Activated CD4-positive, alpha-beta T cell treated with anti-CD3 and anti-CD28 coated beads, Interleukin-2, amount 10 ng/mL, durations not matched to agents 7 days and 5 days (primary cell): ENCODE measurements at places on chromosomes 16 and 17. TPM values are rescaled to one million over a fixed set of nuclear protein-coding genes. Genes with fewer than 3 reads are reported as not detected.

DNA sequence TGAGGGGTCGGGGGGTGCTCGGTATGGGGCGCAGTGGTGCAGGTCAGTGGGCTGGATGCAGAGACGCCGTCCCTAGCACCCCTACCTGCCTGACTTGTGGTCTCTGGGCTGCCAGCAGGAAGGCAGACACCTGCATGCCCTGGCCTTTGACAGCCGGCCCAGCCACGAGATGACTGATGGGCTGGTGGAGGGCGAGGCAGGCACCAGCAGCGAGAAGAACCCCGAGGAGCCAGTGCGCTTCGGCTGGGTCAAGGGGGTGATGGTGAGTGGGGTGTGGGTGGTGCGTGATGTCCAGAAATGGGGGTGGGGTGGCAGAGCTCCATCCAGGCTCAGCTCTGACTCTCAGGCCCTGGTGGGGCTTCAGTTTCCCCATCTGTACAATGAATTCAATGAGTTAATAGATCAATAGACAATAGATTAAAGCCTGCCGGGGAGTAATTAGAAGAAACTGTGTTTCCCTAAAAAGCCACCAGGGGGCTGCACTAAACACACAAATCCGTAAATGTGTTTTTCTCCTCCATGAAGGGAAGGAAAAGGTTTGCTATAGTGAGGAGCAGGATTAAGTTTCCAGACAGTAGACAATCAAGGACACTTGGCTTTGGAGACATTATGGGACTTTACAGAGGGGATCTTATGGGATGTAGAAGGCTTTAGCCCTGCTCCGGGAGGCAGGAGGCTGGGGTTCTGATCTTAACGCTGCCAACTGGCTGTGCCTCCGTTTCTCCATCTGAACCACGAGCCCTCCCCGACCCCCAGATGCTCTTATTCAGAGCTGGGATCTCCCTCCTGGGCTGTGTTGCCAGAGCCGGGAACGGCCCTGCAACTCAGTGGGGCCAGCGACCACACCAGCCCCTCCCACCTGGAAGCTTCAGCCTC is 2.2 kb downstream of the SLC12A3 start:
- no peak overlapping the region for H3K4me3 ChIP-seq
- peak; percentile 62 for DNase-seq
- H3K4me1 ChIP-seq, result peaks cover 14% of the 10 kb centered on the region
- H3K36me3 ChIP-seq, result no peaks in the 10 kb centered on the region
- no peaks in the 10 kb centered on the region for H3K27me3 ChIP-seq

- H3K36me3 ChIP-seq, result no peaks in the 10 kb centered on the region
- H3K4me3 ChIP-seq, result no peak overlapping the region
- H3K27me3 ChIP-seq, result no peaks in the 10 kb centered on the region
- no peak for DNase-seq
These were observed 110.6 kb downstream of the KATNIP start for GRCh38 chr16:27660507-27660906.

DNA sequence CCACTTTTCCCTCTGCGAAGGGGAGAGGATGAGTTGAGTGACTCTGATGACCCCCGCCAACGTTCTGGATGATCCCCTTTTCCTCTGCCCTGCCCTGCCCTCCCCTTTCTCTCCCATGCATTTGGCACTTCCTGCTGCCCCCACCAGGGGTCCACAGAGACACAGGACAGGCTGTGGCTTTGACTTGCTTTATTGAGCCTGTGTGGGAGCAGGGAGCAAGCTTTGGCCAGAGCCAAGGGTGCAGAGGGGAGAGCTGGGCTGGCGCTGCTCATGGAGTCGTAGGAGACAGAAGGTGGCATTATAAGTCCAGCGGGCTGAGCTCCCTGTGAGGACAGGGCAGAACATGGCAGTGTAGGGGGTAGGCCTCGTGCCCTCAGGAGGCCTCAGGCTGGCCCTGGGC is 1.6 kb downstream of the PPY start:
- no peak for DNase-seq
- no peak overlapping the region for H3K27ac ChIP-seq
- H3K27me3 ChIP-seq, result peaks cover 18% of the 10 kb centered on the region
- no peak overlapping the region for H3K4me3 ChIP-seq
- no peaks in the 10 kb centered on the region for H3K36me3 ChIP-seq

DNA sequence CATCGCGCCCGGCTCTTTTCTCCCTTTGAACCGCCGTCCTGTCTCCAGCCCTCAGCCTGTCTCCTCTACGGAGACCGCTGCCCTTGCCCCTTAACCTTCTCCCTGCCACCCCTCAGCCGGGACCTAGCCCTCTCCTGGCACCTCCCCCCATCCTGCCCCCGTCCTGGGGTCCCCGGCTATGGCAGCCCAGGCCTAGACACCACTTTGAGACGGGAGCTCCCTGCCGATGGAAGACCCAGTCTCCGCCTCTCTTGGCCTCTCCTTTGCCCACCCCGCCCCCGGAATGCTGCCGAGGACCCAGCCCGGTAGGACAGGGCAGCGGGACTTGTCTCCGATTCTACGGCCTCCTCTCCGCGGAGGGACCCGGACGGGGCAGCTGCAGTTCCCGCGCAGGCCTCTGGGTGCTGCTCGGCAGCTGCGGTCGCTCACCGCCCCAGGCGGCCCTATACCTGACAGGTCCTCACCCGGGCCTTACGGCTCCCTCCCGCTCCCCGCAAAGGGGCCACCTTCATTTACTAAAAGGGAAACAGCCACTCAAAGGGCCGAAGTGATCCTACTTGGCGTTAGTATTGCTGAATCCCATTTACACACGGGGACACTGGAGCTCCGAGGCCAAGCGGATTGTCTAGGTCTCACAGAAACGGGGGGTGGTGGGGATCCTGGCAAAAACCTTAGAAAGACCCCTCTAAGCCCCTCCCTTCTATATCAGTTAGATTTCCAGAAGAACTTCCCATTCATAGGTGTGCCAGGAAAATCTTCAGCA is 32.6 kb upstream of the TAC4 start:
- peak; percentile 71 for DNase-seq
- H3K27me3 ChIP-seq, result peaks cover 40% of the 10 kb centered on the region
- no peak overlapping the region for H3K4me3 ChIP-seq
- H3K36me3 ChIP-seq, result no peaks in the 10 kb centered on the region
- peaks cover 6% of the 10 kb centered on the region for H3K4me1 ChIP-seq
- no peak overlapping the region for H3K27ac ChIP-seq

Gene ARHGAP44
- 0.37 TPM for total RNA-seq

DNA sequence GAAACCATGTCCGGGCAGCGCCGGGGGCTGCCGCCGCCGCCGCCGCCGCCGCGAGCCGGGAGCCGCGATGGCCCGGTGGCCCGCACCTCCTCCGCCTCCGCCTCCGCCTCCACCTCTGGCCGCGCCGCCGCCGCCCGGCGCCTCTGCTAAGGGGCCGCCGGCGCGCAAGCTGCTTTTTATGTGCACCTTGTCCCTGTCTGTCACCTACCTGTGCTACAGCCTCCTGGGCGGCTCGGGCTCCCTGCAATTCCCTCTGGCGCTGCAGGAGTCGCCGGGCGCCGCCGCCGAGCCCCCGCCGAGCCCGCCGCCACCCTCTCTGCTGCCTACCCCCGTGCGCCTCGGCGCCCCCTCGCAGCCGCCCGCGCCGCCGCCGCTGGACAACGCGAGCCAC is 587 bp downstream of the HS3ST4 start:
- no peak for DNase-seq
- no peak overlapping the region for H3K27ac ChIP-seq
- no peak overlapping the region for H3K4me3 ChIP-seq

Gene CNGB1
- total RNA-seq, result not detected

- no peak overlapping the region for H3K4me3 ChIP-seq
- no peaks in the 10 kb centered on the region for H3K36me3 ChIP-seq
- DNase-seq, result no peak
- H3K27ac ChIP-seq, result no peak overlapping the region
These were observed 132.1 kb downstream of the CDH13 start for GRCh38 chr16:82758904-82759303.

Gene MT1G
- 10.2 TPM for total RNA-seq

DNA sequence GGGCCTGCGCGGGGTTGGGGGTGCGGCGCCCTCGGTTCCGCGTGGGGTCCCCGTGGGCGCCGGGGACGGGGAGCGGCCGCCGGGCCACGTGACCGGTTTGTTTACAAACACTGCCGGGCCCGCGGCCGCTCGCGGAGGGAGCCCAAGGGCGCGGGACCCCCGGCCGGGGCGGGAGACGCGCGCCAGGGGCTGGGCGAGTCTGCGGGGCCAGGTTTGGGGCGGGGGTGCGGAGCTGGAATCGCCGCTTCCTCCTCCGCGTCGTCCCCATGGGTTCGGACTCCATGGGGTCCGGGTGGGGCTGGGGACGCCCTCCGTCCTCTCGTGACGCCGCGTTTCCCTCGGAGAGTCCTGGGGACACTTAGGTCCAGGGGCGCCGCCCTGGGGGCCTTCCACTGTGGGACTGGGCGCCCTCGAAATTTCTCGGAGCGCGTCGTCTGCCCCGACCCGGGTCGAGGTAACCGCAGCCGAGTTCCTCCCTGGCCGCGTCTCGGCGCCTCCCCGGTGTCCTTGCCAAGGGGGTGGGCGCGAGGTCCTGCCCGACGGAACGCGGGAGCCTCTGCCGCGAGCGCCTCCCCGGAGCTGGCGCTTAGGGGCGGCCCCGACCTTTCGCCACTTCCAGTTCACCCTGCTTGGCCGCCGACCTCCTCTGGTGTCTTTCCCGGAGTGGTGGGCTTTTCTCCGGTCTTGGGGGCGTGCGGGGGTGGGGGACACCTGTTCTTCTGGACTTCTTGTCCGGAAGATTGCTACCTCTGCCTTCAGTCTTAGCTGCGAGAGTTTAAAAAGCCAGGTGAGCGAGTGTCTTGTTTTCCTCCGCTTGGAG is 684 bp downstream of the YPEL2 start:
- no peaks in the 10 kb centered on the region for H3K36me3 ChIP-seq
- H3K27ac ChIP-seq, result peak overlapping the region; percentile 89
- H3K4me3 ChIP-seq, result peak overlapping the region; percentile 85

DNA sequence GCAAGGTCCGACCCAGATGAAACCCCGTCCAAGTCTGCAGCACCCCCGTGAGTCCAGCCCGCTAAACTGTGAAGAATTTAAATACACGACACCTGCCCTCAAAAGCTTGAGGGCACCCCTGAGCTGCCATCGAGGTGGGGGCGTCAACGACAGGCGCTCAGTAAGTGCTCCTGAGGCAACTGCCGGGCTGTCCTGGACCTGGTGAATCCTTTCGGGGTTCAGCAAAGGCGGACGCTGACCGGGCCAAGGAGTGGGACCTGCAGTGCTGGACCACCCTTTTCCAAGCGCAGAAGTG is 512 bp upstream of the ENDOV start:
- H3K4me1 ChIP-seq, result peaks cover 22% of the 10 kb centered on the region
- H3K4me3 ChIP-seq, result peak overlapping the region; percentile 82
- H3K36me3 ChIP-seq, result peaks cover 2% of the 10 kb centered on the region
- DNase-seq, result no peak
- H3K27ac ChIP-seq, result peak overlapping the region; percentile 54

DNA sequence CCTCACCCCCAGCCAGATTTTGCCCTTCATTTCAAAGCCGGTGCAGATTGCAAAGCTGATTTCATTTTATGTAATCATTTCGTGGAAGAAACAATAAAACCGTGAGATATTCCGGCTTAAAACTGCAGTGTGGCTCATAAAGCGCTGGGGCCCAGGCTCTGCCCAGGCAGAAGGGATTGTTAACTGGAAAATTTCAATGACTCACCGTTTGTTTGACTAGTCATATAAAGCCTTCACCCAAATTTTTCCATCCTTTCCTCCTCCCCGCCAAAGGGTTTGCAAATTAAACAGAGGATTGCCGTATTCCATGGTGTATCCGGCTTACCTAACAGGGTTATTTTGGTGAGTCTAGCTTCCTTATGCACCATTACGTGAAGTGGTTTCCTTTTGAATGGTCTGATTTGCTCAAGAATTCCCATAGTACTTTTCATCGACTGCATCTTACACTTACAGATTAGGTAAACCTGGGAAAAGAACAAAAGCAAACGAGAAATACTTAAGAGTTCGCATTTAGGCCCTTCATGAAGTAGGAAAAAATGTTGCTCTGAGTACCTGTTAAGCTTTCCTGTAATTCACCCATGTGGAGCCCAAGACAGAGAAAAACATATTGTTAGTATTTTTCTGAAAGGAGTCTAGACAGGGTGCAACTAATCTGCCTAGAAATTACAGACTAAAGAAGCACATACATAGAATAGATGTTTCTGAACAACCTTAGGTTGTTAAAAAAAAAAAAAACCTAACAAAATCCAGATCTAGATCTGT is 949 bp upstream of the GSPT1 start:
- peak overlapping the region; percentile 88 for H3K4me3 ChIP-seq
- peaks cover 28% of the 10 kb centered on the region for H3K4me1 ChIP-seq
- no peak for DNase-seq
- peak overlapping the region; percentile 94 for H3K27ac ChIP-seq
- peaks cover 22% of the 10 kb centered on the region for H3K36me3 ChIP-seq

Gene ANKFY1
- total RNA-seq, result 79.1 TPM

DNA sequence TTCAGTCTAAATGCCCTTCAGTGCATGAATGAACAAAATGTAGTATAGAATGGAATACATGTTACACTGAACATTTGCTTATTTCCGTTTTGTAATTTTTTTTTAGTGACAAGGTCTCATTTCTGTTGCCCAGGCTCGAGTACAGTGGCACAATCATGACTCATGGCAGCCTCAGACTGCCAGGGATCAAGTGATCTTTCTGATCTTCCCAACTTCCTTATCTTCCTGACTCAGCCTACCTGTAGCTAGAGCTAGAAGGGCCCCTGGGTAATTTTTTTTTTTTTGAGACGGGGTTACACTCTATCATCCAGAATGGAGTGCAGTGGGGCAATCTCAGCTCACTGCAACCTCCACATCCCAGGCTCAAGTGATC is 7.3 kb upstream of the SLX4 start:
- H3K36me3 ChIP-seq, result peaks cover 30% of the 10 kb centered on the region
- H3K4me1 ChIP-seq, result peaks cover 43% of the 10 kb centered on the region
- DNase-seq, result no peak
- H3K27ac ChIP-seq, result no peak overlapping the region

Gene EFNB3
- not detected for total RNA-seq

Gene CPHXL2
- not detected for total RNA-seq

- no peak overlapping the region for H3K27ac ChIP-seq
- peaks cover 8% of the 10 kb centered on the region for H3K27me3 ChIP-seq
- no peaks in the 10 kb centered on the region for H3K36me3 ChIP-seq
- DNase-seq, result no peak
- no peaks in the 10 kb centered on the region for H3K4me1 ChIP-seq
These were observed 135.8 kb downstream of the USP31 start for GRCh38 chr16:23013484-23013883.

- no peak overlapping the region for H3K4me3 ChIP-seq
- H3K4me1 ChIP-seq, result peaks cover 15% of the 10 kb centered on the region
- DNase-seq, result no peak
These were observed 98.3 kb downstream of the CMIP start for GRCh38 chr16:81542609-81543570.

Gene TLCD3B
- total RNA-seq, result 7.2 TPM
